GM18507 (cell line): ENCODE measurements at places on chromosomes 13 and 19.
A peak's percentile ranks its signal among the peaks of the same experiment; 100 is the strongest.

- DNase-seq: no peak
These were observed 2.8 kb upstream of the ARL11 start for GRCh38 chr13:49625392-49626079.

- DNase-seq: no peak
These were observed 1.4 kb upstream of the TSHZ3 start for GRCh38 chr19:31350693-31351055.

DNA sequence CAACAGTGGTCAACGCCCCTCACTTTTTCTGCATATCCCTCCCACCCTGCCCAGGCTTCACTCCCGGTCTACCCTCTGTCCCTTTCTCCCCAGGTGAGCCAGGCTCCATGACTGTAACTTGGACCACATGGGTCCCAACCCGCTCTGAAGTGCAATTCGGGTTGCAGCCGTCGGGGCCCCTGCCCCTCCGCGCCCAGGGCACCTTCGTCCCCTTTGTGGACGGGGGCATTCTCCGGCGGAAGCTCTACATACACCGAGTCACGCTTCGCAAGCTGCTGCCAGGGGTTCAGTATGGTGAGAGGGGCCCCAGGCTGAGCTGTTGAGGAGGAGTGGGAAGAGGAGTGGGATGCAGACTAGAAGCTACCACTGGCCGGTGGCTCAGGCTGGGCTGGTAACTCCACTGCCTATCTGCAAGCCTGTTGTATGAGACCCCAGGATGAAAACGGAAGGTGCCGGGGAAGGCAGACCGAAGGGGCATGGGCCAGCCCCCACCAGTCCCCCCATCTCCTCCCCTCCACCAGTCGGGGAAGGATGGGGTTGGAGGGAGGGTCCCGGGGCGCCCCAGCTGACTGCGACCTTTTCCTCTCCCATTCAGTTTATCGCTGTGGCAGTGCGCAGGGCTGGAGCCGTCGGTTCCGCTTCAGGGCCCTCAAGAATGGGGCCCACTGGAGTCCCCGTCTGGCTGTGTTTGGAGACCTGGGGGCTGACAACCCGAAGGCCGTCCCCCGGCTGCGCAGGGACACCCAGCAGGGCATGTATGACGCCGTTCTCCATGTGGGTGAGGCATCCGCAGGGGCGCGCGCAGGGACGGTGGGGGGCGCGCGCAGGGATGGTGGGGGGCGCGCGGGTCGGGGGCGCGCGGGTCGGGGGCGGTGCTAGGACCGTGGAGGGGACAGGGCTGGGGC is 14.4 kb downstream of the ACP7 start:
- no peak for DNase-seq

DNA sequence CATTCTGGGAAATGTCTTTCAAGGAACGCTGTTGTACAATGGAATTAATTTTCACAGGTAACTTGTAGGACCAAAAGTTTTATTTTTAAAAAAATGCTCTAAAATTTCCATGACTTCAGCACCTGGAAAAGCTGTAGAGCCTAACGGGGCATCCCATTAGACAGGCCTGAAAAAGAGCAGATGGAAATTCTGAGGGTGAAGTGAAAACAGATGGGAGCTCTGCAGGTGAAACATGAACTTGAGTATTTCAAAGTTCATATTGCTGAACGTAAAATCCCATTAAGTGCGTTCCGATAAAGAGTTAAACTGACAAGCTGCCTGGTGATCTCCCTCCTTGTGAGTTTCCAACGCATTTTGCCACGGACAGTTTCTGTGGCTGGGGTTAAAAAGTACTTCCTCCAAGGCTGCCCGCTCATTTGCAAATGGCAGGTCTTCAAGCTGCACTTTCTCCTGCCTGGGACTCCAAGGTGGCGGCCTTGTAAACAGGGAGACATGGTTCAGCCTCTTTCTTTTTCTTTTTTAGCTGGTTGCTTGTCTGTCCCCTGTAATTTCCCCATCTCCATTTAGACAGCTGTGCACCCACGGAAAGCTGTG is 450.4 kb downstream of the FGF9 start:
- DNase-seq: no peak

DNA sequence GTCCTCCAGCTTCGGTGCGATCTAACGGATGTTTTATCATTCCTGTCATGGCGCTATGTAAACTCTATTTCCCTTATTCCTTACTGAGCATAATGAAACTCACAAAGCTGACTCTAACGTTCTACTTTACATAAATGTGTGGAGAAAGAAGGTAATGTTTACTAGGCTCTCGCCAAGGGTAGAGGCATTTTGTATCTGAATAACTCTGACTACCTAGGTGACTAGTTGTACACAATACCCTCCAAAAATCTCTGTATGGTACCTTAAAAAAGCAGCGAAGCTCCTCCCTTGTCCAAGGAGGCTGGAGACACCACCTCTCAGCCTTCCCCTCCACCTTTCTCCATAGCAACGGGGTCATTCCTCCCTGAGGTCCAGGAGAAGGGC is 316 bp upstream of the ZNF530 start:
- no peak for DNase-seq

- DNase-seq: no peak
These were observed 38.7 kb downstream of the BRCA2 start for GRCh38 chr13:32354040-32354439.

DNA sequence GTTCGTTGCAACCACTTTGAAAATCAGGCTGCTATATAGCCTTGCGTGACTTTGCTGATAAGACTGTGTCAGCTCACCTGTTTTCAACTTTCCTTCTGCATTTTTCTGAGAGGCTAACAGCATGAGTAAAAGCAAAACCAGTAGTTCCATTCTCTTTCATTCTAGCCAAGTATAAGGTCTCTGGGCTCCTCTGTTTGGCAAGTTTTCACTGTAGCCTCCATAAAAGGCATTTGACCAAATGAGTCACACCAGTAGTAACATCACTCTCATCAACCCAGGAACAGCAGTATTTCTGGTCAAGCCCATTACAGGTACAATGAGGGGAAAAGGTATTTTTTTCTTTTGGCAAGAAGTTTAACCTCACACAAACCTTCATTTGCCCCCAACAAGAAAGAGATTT is 1149.8 kb upstream of the MIR17HG start:
- DNase-seq: no peak

- DNase-seq: no peak
These were observed 53.0 kb downstream of the PEPD start for GRCh38 chr19:33468361-33469170.

- no peak for DNase-seq
These were observed 9.6 kb upstream of the TNFRSF19 start for GRCh38 chr13:23560571-23561089.

GRCh38 chr19:37007587-37008220 is 70.5 kb upstream of the ZNF420 start:
- DNase-seq: no peak

GRCh38 chr13:45826731-45827130 is 24.8 kb downstream of the SIAH3 start:
- DNase-seq: peak; percentile 33

DNA sequence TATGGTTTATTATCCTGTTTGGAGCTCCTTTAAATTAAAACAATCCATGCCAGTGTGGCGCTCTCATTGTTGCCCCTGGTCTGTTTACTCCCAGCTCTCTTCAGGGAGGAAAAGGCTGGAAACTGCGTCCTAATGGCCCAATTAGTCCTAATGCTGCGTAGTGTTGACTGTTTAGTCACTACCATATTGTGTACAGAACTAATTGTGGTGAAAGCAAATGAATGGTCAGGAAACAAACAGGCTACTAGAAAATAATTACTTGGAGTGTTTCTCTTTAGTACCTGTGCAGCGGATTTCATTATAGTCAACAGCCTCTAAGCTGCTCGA is 54.5 kb upstream of the MTIF3 start:
- no peak for DNase-seq

GRCh38 chr19:38841787-38842438 is 7.9 kb downstream of the HNRNPL start:
- no peak for DNase-seq

DNA sequence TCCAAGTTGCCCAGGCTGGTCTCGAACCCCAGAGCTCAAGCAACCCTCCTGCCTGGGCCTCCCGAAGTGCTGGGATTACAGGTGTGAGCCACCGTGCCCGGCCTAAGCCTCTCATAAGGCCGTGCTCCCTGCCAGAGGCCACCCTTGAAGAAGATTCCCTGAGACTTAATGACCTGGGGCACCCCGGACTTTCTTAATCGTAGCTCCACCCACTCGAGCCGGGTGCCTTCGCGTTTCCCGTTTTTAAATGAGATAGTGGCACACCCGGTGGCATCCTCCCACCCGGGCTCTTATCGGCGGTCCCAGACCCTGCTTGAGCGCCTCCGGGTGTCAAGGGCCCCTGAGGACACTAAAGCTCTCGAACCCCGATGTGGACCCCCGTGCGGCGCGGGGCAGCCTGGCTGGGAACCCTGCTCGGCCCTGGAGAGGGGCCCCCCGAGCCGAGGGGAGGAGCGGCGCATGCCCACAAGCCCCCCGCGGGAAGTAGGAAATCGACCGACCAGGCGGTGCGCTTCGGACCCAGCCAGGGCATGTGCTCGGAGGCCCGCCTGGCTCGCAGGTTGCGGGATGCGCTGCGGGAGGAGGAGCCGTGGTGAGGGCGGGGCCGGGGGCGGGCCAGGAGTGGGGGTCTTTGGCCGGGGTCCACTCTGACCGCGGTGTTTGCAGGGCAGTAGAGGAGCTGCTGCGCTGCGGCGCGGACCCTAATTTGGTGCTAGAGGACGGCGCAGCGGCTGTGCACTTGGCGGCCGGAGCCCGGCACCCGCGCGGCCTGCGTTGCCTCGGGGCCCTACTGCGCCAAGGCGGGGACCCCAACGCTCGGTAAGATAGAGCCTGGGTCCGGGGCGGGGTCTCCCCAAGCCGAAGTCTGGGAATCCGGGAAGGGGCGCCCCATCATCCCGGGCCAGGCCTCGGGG is at the start of gene ANKLE1:
Gene ANKLE1 (plus strand): TSS at position 511 of the 914 bp plus-strand sequence. CDS start 20 bp downstream, at position 531.
- no peak for DNase-seq

- no peak for DNase-seq
These were observed 10.3 kb downstream of the ELAVL1 start for GRCh38 chr19:7994928-7995809.

- DNase-seq: no peak
These were observed 27.3 kb upstream of the MUC16 start for GRCh38 chr19:9037400-9038062.

GRCh38 chr19:55703790-55704215 is 28.8 kb downstream of the EPN1 start:
- DNase-seq: no peak

- no peak for DNase-seq
These were observed 13.2 kb downstream of the SPINT2 start for GRCh38 chr19:38277549-38277948.

DNA sequence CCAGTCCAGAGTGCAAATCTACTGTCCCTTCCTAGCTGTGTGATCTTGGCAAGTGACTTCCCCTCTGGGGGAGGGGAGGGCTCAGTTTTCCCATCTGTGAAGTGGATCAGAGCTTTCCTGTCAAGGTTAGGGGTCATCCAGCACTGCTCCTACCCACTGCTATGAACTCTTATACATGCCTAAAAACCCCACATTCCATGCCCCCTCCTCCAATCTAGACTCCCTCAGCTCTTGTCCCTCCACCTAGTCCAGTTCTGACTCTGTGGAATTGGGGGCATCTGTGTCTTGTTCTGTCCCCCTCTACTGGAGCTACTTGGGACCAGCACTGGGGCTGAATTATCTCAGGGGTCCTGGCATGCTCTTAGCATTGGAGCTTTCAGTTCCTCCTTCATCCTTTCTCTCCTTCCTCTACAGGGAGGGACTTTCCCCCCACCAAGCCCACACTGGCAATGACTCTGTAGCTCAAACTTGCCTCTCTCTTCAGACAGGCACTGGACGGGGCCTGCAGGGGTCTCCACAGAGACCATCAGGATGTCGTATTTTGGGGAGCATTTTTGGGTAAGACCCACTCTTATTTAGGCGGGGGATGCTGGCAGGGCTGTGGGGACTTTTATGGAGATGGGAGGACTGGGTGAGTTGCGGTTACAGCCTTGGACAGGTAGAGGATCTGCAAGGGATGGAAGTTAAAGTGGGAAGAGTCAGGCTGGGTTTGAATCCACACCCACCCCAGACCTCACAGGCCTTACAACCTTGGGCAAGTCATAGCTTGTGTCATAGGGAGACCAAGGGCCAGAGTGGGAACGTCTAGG is 3.6 kb downstream of the FCHO1 start:
- peak; percentile 47 for DNase-seq

- DNase-seq: no peak
These were observed 319 bp downstream of the FRY start for GRCh38 chr13:32031815-32032370.

DNA sequence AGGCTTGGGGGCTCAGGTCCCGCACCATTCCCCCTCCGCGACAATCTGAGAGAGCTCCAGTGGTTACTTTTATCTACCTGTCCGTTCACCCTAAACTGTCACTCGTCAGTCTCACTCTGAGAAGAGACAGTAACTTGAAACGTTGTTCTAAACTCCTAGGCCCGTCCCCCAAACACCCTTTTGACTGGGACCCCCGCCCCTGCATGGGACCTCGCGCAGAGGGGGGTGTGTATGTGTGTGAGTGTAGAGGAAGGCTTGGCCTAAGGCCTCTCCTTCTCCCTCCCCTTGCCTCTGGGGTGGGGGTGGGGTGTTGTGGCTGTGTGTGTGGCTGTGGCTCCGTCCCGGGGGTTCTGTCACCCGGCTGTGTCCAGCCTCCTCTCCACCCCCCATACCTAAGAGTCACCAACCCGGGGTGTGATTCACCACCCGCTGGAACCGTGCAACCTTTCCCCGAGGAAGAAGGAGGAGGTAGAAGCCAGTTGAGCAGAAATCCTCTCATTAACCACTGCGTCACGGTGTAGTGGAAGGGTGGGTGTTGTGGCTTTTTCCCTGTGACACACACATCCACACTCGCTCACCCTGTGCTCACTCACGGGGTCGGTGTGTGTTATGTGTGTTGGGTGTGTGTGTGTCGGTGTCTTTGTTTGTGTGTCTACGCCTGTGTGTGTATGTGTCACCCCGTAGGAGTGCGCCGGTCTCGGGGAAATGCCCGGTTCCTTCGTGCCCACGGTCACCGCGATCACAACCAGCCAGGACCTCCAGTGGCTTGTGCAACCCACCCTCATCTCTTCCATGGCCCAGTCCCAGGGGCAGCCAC is 2.4 kb downstream of the FOSB start:
- DNase-seq: no peak
